SW480 (cell line): ENCODE measurements at places on chromosomes 1 and 21.

DNA sequence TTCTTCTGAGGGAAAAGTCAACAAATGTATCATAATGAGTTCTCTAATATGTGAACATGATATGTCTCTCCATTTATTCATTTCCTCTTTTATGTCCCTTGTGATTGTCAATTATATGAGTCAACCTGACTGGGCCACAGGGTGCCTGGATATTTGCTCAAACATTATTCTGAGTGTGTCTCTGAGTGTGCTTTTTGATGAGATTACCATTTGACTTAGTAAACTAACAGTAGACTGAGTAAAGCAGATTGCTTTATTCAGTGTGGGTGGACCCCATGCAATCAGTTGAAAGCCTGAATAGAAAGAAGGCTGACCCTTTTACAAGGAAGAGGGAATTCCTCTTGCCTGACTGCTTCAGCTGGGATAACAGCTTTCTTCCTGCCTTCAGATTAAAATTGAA lies 142.6 kb downstream of the SLC35F3 start:
- DNase-seq = no peak

DNA sequence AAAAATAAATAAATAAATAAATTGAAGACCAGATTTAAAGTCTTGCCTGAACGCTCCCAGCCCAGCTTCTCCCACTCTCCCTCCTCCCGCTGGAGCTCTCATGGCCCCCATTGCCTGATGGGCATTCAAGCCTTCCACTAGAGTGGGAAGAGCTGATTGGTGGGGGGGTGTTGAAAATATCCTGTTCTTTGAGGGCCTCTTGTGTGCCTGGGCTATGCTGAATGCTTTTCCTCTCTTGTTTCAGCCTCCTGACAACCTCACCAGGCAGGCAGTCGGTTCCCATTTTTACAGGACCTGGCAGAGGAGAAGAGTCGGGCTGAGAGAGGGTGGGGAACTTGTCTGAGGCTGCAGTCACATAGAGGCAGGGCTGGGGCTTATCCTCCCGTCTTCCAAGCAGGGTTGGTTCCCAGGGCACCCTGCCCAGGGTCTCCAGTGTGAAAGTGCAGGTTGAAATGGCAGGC lies 59.2 kb upstream of the SSBP3 start:
- no peak for DNase-seq

- no peak for DNase-seq
Measured at GRCh38 chr1:192475970-192476369, 99.6 kb upstream of the RGS1 start.

GRCh38 chr1:219500327-219500897 lies 112.5 kb downstream of the ZC3H11B start:
- no peak for DNase-seq

GRCh38 chr21:36718951-36719501 lies 20.1 kb downstream of the SIM2 start:
- peak; percentile 91 for DNase-seq

DNA sequence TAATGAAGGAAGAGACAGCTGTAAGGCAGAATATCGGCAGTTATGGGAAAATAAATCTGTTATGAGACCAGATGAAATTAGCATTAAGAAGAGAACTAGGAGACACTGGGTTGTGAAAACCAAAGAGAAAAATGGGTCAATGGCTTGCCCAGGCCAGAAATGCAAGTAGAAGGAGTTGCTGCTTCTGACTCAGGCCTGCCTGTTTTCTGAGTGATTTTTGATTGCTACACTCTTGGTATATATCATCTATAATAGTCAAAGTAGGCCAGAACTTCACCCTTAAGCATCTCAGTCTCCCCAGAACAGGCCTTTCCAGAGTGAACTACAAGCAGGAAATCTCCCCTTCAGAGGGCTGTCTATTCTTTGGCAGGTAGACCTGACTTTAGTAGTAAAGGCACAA lies 107.0 kb downstream of the NRIP1 start:
- no peak for DNase-seq

DNA sequence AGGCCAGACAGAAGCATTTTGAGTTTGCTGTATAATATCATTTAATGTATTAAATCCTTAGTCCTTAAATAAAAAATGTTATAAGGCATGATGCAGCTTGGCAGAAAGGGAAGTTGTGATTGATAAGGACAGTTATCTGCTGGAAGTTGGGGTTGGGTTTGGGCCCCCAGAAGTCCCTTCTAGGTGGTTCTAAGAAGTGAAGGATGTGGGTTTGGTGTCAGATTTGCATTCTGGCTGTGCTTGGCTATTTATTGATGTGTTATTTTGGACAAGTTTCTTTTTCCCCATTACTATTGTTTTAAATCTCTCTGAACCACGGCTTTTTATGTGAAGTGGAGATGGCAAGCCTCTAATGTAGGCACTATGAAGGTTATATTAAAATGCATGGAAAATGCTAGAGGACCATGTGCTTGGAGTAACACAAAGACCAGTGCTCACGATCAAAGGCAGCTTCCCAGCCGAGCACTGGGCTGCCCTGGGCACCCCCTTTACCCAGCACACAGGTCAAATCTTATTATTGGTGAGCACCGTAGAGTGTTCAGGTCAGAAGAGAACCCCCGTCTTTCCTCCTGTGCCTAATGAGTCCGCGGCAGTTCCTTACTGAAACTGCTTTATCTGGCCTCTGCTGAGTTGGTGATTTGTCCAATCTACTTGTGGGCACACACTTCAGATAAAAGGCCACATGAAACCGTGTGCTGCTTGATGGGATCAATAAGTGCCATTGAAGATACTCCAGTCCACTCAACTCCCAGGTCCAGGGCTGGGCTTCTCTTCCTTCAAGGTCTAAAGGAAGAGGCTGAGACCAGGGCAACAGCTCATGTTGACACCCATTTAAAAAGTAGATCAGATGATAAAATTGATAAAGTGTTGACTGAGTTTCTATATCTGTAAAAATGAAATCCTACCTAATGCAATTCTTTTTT lies 212.0 kb downstream of the PRDM2 start:
- DNase-seq = no peak

- DNase-seq = no peak
Measured at GRCh38 chr1:175073061-175073460, 5.4 kb downstream of the TNN start.

DNA sequence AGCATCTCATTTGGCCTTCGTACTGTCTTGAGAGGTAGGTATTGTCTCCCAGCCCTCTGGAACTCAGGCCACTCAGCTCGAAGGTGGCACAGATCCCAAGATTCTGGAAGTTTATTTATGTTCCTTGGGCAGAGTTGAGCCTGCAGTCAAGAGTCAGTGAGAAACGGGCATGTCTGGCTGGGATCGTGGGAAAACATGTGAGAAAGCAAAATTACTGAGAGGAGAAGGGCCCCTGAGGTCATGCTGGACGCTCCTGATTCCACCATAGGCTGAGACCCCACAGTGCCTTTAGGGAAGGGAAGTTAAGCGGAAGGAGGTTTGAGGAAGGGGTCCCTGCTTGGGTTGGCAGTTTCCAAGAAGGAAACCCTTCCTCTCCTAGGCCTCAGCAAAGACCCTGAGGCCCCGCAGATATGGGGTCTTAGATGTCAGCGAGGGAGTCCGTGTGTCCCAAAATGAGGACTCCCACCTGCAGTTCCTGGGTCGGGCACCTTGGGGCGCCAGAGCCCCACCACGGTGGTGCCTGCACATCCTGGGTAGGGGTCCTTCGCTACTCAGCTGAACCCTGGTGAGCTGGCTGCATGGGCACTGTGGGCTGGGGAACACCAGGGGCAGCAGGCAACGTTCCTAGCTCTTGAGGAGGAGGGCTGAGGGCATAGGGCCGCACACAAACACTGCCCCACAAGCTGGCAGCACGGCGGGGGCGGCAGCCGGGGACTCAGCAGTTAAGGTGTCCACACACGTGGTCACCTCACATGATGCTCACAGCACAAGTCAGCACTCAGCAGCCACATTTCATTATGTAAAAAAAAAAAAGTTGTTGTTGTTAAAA lies 12.3 kb upstream of the SEMA4A start:
- no peak for DNase-seq

DNA sequence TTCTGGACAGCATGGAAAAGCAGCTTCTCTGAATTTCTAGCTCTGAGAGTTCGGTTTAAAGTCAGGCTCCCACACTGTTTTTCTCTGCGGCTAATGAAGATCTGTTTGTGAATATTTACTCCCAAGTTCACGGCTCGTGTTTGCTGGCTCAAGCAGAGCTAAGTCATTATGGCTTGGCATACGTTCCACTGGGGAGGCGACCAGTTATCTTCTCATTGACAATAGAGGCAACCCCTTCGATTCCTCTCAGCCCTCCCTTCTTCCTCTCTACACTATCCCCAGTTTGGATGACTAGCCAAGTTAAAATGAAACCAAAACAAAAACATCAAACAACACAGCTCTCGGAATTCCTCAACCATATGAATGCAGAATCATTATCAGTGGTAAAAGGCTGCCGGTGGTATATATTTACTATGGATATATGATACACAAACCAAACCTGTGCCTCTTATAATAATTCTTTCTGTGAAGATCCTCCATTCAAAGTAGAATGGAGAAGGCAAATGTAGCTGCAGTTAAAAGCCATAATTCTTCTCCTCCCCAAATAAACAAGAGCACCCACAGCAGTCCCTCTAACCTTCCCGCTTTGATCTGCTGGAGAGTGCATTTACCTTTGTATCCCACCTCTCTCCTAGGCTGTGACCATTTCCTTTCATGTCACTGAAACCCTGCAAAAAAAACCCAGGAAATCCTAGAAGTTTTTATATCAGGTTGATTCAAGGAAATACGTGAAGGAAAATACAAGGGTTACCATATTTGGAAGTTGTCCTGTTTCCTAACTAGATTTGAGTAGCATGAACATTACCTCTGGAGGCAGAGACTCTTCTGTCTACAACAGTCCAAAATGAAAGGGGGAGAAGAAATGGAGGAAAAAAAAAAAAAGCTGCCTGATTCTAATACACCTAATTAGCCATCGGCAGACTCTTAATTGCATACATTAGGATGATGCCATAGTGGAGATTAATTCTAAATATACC lies 108.3 kb upstream of the USH2A start:
- DNase-seq = peak; percentile 62
